HepG2 (cell line): ENCODE measurements at places on chromosomes 2 and 18.

GRCh38 chr2:119180892-119181291 lies 22.3 kb upstream of the C1QL2 start:
- DNase-seq, result no peak

DNA sequence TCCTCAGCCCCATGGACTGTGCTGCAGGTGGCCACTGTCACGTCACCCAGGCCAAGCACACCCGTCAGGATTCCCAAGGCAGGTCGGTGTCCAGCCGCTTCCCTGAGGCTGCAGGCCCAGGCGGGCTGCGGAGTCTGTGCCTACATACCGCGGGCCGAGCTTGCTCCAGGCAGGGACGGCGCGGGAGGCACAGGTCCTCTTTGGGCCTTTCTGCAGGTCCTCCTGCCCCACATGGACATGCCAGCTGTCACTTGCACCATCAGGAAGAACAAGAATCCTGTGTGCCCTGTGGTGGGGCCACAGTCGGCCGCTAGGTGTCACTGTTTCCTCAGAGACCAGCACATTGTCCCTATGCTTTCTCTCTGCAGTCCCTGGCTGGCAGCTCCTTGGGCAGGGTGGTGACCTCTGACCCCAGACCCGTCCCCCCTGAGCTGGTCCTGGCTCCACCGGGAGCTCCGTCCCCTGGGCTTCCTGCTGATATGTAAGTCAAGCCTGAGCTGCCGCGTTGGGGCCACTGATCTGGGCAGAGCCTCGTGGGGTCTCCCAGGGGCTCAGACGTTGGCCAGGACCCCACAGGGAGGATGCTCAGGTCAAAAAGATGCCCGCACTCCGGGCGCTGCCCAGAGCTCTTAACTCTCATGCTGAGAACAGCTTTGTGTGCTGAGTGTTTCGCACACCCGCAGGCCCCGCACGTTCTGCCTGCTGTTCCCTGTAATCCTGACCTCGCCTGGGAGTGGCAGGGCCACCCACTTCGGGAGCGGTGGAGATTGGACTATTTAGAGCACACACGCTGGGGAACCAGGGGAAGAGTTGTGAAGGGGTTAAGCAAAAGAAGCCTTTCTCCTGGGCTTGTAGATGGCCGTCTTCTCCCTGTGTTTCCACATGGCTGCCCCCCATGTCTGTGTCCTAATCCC lies 17.3 kb upstream of the AGXT start:
- peak; percentile 75 for DNase-seq

DNA sequence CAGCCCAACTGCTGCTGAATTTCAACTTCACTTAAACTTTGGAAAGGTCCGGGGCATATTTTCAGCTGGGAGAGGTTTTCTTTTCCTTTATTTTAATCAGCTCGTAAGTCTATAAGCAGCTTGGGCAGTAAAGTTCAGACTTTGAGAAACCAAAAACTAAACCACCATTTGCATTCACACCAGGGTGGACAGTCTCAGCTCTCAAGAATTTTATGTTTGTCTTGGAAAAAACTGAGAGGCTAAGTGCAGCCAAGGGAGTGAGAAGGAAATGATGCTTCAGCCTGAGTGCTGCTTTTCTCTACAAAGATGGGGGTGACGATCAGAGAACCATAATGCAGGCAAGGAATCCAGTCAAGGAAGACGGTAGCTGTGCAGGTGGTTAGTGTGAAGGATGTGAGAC lies 30.2 kb downstream of the MCFD2 start:
- no peak for DNase-seq

DNA sequence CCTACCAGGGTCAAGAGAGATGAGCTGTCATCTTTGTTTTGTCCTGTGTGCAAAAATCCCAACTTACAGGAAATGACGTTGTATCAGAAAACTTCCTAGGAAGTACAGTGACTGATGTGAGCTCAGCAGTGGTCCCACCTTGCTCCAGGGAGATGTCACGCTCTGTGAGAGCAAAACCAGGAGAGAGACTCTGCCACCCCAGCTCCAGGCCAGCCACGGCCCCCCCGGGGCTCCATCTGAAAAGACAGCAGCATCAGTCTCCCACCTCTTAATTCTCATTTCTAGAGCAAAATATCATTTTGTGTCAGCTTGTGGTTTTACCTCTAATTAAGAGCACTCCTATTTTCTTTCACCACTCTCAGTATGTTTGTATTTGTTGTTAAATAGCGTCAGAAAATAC lies 57.5 kb downstream of the MYL12B start:
- DNase-seq, result no peak

GRCh38 chr2:107359021-107359420 lies 467.7 kb upstream of the RGPD4 start:
- no peak for DNase-seq

GRCh38 chr2:85998071-85998991 lies 107.4 kb downstream of the POLR1A start:
- DNase-seq, result no peak

GRCh38 chr2:143582046-143582747 lies 453.0 kb downstream of the ARHGAP15 start:
- DNase-seq, result no peak

GRCh38 chr18:58844871-58845270 lies 19.8 kb upstream of the ZNF532 start:
- no peak for DNase-seq

GRCh38 chr18:3005462-3005861 lies 7.5 kb downstream of the LPIN2 start:
- DNase-seq, result no peak

DNA sequence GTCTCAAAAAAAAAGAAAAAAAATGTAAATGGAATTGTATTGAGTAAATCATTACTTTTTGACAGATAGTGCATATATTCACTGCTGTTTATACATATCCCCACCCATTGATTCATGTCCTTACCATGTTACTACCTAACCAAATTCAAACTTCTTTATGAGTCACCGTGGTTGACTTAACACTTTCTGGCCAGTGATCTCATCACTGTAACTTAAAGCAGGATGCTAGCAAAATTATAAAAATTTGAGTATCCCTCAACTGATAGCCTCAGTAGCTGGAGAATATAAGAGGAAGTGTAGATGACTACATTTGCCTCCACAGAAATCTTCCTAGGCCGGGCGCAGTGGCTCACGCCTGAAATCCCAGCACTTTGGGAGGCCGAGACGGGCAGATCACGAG lies 13.4 kb downstream of the CNOT9 start:
- no peak for DNase-seq

GRCh38 chr2:120203251-120204021 lies 19.8 kb downstream of the TMEM185B start:
- DNase-seq, result no peak

DNA sequence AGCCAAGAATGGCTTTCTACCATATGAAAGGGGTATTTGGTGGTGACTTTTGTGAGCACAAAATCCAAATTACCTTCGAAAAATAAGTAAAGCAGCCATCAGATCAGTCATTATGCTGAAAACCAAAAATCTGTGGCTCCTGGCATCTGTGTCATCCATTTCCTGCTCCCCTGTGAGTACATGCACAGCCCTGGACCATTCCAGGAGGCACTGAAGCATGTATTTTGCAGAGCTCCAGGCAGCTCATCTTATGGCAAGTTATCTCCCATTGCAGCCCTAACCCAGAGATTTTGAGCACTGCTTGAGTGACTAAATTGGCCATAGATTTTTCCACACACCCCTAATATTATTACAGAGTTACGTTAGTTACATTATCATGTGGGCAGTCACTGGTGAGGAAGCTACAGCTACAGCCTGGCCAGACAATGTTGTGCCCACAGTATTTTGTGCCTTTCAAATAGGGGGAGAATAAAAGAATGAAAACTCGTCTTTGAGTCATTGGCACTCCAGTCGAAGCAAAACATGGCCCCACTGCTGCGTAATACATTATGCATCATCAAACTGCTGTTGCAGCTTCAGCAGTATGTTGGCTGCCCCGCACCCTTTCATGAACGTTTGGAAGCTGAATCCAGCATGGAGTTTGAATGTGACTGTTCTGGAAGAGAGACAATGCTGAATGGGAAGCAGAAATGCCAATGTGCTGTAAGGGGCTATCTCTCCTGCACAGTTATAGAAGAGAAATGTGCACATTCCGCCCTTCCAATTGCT lies 702.2 kb downstream of the RNF144A start:
- DNase-seq, result no peak

GRCh38 chr2:7233126-7233525 lies 315.9 kb downstream of the RNF144A start:
- DNase-seq, result no peak

DNA sequence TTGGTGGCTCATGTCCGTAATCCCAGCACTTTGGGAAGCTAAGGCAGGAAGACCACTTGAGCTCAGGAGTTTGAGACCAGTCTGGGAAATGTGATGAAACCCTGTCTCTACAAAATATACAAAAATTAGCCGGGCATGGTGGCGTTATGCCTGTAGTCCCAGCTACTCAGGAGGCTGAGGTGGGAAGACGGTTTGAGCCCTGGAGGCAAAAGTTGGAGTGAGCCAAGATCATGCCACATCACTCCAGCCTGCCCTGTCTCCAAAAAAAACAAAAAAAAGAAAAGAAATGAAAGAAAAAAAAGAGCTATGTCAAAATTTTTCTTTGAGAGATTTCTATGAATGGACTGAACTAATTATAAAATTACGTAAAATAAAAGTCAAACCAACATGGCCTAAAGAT lies 34.7 kb downstream of the ROCK2 start:
- no peak for DNase-seq

DNA sequence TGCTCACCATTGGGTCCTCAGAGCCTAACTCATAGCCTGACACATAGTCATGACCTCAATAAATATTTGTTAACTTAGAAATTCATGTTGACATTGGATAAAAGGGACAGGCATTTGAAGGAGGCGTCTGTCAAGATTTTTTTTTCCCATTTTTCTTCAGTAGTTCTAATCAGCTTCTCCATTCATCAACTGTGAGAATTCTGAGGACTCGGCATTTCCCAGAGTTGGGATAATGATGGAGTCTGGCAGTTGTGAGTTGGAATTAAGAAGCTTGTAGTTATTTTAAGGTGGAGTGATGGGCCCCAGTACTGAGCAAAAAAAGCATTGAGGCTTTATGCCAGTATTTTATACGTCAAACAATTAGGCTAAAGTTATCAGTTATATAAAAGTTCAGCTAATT lies 4.6 kb downstream of the SPATS2L start:
- no peak for DNase-seq

GRCh38 chr18:68721681-68722583 lies 7.0 kb upstream of the TMX3 start:
- DNase-seq, result no peak

- peak; percentile 89 for DNase-seq
Observed at GRCh38 chr2:54555318-54555837, 99.3 kb downstream of the SPTBN1 start.

DNA sequence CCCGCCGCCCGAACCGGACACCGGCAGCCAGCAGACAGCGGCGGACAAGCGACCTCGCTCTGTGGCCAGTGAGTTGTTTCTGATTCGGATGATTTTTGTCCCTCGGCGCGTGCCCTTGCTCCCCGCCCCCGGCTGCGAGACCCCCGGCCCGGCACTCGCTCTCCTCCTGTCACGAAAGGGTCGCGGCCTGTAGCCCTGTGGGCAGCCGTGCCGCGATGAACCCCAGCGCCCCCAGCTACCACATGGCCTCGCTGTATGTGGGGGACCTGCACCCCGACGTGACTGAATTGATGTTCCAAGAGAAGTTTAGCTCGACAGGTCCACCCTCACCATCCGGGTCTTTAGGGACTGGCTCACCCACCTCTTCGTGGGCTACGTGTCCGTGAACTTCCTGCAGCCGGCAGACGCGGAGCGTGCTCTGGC lies 1257.5 kb upstream of the ACVR2A start:
- DNase-seq, result no peak

DNA sequence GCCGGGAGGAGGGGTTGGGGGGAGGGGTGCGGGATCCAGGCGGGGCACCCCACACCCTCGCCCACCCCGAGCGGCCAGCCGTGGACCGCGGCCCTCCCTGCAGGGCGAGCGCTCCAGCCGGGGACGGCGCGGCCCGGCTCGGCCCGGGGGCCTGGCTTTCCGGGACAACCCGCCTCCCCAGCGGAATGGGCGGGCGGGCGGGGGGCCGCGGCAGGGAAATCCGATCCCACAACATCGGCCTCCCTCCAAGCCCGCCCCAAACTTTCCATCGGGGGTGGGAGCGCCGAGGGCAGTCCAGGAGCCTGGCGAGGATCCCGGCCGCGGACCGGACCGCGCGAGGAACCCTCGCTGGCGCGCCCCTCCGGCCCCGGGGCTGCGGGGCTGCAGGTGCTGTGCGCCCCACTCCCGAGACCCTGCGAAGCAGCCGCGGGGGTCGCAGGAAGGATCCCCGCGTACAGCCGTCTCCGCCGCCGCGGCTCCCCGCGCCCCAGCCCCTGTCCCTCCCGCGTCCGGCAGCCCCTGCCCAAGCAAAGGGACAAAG lies 529 bp downstream of the SEMA4C start:
- DNase-seq, result peak; percentile 48

DNA sequence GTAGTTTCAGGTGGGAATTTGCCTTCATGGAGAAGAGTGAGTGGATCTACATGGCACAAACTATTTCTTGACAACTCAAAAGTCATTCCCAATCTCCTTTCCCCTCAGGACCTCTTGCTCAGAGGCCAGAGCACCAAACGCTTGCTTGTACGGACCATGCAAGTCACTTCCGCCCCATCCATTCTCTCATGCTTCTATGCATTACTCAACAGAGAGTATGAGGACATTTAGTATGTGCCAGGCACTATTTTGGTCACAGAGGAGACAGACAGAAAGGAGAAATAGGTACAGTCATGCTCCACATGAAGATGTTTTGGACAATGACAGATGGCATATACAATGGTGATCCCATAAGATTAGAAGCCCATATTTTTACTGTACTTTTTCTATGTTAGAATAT lies 117.5 kb downstream of the ACTR3 start:
- no peak for DNase-seq

- DNase-seq, result no peak
Observed at GRCh38 chr18:79634593-79635426, 44.8 kb upstream of the CTDP1 start.

GRCh38 chr2:187509667-187510417 lies 44.4 kb downstream of the TFPI start:
- peak; percentile 99 for DNase-seq

DNA sequence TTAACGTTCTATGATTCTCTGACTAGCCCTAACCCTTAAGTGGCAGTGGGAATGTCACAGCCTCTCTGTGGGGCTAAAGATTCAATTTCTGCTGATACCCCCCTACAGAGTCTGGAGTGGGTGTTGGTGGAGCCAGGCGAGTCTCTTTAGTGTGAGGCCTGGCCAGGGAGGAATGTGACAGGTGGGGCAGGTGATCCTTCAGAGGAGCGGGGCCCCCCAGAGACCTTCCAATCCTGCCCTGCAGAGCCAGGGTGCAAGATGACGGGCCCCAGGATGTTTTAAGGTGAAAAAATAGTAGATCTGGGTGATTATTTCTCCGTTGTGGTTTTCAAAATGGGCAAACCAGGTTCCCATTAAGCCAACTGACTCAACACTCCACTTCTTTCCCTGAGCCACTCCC lies 28.2 kb upstream of the DNMT3A start:
- no peak for DNase-seq

- DNase-seq, result no peak
Observed at GRCh38 chr2:224381521-224382279, 20.2 kb downstream of the FAM124B start.

DNA sequence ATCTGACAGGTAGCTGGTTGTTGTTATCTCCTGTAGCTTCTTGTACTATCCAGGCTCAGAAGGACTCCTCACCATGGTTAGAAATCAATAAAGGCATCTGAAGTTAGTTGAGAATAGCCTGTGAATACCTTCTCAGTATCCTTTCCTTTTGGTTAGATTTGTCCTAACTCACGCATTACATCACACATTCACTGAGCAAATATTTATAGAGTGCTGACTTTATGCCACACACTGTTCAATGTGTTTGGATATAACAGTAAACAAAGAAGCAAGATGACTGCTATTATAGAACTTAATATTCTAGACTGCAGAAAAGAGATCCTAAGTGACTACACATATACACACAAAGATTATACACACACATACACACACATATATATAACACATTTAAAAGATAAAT lies 889.9 kb upstream of the CHAC2 start:
- no peak for DNase-seq

- peak; percentile 67 for DNase-seq
Observed at GRCh38 chr2:79935771-79936657, 368.5 kb downstream of the LRRTM1 start.
